ENCODE measurements at places on chromosomes 13 and 19.
A peak's percentile ranks its signal among the peaks of the same experiment; 100 is the strongest.

- DNase-seq = no peak
Measured at GRCh38 chr13:50222569-50223332, 207.5 kb downstream of the KCNRG start.

DNA sequence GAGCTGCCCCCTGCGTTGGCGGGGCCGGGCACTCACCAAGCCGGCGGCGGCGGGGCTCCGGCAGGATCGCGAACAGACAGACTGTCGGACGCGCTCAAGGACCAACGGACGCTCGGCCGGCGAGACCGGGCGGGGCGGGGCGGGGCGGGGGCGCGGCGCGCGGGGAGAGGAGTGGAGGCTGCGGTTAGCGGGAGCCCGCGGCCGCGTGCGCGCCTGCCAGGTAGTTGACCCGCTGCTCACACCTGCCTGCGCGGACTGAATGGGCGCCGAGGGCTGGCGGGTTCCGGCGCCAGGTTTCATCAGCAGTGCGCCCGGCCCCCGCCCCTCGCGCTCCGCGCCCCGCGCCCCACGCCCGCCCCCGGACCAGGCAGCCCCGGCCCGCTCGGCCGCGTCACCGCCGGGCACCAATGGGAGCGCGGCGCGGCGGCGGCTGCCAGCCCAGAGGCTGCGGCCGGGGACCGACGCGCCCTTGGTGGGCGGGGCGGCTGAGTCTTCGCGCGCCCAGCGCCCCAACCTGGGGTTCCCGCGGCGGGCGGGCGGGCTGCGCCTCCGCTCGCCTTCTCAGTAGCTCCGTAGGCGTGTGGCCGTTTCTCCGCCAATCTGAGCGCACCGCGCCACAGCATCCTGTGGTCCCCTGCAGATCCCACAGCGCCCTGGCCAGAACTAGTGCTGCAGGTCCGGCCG is at the start of gene SLC7A1:
Gene SLC7A1 (minus strand): TSS at position 309 of the 684 bp plus-strand sequence. CDS start 59,500 bp downstream, outside the sequence.
- DNase-seq = peak; percentile 53

GRCh38 chr13:77429320-77430142 is 102.6 kb upstream of the MYCBP2 start:
- DNase-seq = no peak

DNA sequence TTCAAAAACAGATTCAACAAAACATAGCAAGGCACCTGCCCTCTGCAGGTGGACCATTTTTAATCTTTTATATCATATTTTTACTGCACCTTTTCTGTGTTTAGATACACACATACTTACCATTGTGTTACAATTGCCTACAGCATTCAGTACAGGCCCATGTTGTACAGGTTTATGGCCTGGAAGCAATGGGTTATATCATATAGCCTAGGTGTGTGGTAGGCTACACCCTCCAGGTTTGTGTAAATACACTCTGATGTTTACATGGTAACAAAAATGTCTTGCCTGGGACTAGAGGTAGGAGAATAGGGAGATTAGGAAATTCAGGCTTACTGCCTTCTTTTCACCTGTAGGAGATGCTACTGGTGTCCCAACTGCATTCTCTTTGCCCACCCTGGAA is 8.2 kb upstream of the UBAC2 start:
- DNase-seq = no peak

DNA sequence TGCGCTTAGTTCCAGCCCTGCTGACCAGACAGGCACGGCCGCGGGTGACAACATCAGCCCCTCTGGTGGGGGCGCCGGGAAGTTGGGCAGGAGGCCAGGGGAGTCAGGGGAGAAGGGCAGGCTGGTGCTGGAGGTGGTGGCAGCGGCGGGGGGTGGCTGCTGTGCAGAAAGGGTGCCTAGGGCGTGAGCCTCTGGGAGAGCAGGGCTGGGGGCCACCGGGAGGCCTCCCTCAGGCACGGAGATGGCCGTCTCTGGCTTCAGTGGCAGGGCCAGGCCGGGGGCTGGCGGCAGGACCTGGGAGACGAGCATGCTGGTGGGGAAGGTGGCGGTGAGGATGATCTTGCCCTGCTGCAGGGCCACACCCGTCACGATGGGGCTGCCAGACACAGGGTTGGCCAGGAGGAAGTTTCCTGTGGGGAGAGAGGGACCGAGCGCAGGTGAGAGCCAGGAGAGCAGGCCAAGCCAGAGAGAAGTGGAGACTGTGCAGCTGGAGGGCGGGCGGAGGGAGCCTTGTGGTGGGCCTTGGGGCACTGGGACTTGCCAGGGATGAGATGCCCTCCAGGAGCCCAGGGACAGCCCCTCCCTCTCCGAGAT is 3.3 kb downstream of the SIX5 start:
- DNase-seq = no peak

DNA sequence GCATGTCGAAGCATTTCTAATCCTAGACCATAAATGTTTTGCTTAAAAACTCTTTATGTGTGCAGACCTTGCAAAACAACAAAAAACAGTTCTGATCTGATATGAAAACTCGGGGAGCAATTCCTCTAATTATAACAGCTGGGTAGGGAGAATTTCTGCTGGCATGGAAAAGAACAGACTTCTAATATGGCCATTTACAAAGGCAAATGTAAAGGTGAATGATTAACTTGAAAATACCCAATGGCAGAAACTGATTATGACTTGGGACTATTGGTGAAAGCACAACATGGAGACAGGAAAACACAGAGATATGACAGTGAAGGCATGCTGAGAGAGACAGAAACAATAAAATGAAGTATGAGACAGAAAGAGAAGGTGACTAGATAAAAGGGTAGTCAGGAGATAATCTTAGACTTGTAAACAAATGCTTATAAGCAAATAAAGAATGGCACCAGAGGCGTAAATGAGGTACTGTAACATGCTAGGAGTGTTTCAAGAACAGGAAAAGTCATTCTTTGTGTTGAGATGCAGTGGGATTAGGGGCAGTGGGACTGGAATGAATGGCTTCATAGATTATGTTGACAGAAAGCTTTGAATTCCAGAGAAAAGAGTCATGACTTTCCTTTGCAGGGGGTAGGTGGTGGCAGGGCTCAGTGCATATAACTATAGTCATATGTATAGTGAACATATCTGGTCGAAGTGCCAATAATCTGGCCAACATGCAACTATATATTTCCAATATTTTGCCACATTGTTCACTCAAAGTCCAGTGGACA is 393.0 kb downstream of the ITGBL1 start:
- no peak for DNase-seq

DNA sequence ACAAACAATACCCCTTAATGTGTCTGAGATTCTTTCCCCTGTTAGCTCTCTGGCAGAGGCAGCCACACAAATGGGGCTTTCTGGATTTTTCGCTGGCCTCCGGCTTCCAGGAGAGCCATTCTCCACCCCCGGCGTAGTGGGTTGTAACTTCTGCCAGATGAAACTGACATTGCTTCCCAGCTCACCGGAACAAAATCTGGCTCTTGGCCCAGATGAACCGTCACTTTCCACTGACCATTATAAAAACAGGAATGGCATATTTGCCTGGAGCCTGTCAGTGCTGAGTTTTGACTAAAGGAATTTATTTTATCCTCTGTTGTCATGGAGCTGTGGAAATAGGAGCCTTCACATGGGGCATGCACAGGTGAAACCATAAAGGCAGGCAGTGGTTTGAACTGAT is 120.6 kb upstream of the GPR12 start:
- no peak for DNase-seq

DNA sequence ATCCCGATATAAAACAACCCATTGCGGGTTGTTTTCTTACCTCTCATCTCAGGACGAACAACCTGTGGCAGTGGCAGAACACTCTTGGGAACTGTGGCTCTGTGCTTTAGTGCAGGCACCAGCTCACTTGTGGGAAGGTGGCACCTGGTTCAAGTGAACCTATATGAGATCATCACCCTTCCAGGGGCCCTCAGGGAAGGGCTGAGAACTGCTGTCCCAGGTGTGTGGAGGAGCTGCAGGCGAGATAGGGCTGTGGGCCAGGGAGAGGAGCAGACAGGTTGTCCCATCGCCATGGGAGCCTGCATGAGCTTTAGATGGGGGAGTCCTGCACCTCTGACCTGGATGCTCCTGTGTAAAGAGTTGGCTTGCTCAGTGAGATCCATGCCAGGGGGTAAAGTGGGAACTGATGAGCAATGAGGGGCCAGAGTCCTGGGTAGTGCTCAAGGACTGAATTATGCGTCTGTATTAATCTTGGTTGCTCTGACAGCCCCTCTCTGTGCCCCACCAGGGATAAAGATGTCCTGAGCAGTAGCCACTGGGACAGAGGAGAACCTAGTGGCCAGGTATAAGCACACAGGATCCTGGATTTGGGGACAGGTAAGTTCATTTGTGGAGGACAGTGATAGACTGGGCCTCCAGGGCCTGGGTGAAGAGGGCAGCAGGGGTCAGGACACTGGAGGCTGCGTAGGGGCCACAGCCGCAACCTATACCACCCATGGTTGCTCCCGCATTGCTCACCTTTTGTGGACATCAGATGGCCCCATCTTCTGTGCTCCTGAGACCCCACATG is 8.7 kb downstream of the CEACAM4 start:
- DNase-seq = no peak

DNA sequence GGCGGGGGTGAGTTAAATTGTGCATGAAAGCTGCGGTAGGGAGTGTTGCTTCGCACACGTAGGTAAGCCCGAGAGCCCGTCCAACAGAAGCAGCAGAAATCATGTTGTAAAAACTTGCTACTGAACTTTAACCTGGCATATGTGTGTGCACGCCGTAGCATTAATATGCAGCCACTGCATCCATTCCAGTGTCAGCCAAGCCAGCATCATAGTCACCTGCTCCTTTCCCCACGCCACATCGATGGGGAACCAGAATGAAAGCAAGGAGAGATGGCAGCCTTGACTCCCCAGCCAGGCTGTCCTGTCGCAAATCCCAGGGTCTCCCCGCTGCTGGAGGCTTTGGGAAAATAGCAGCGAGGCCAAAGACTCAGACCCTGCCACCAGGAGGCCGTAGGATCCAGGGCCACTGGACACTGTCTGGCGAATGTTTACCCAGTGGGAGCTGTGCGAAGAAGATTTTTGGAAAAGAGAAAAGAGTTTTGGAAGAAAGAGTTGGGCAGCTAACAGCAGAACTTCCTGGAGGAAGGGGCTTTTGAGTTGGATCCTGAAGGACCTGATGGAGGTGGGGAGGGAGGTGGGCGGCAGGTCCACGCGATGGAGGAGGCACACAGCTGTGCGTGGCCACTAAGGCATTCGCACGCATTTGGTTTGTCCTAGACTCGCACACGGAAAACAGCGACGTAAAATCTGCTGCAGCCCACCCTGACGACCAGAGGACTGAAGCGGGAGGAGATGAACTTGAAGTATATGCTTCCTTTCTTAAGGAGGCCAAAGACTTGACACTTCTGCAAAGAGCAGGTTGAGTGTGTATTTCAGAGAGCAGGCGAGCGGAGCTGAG is 48.7 kb upstream of the RANBP3 start:
- no peak for DNase-seq

- DNase-seq = peak; percentile 53
Measured at GRCh38 chr19:22422211-22422610, at the start of gene ZNF98. TSS of gene ZNF98 (minus strand) at chr19:22422346. CDS start at chr19:22422224, 122 bp downstream.

GRCh38 chr13:69194130-69194529 is 913.5 kb upstream of the ATXN8OS start:
- DNase-seq = no peak

DNA sequence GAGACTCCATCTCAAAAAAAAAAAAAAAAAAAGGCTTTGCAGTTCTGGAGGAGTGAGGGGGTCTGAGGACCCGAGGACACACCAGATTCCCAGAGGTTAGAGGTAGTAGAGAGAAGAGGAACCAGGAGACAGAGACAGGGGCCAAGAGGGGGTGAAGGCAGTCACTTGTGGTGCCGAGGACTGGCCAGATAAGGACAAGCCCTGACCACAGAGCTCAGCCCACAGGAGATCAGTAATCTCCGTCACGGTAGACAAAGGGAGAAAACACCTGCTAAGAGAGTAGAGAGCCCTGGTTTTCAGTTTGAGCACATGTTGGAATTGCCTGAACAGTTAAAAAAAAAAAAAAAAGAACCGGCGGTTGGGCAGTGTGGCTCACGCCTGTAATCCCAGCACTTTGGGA is 1.7 kb upstream of the PRAM1 start:
- DNase-seq = no peak

DNA sequence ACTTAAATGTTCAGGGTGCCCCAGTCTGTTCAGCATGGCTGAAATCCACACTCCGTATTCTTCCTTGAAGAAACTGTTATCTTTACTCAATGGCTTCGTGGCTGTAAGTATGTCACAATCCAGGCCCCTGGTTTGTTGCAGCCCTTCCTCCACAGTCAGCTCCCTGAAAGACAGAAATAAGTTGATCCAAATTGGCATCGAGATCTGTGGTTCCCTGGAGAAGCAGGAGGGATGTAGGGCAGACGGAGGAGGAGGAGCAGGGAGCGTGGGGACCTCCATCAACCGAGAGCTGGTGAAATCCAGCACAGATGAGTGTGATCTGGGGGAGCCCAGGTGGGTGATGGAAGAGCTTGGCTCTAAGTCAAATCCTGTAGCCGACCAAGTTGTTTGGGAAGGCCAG is 304 bp downstream of the TSPAN16 start:
- no peak for DNase-seq

- no peak for DNase-seq
Measured at GRCh38 chr19:28594737-28595136, 618.2 kb downstream of the UQCRFS1 start.

DNA sequence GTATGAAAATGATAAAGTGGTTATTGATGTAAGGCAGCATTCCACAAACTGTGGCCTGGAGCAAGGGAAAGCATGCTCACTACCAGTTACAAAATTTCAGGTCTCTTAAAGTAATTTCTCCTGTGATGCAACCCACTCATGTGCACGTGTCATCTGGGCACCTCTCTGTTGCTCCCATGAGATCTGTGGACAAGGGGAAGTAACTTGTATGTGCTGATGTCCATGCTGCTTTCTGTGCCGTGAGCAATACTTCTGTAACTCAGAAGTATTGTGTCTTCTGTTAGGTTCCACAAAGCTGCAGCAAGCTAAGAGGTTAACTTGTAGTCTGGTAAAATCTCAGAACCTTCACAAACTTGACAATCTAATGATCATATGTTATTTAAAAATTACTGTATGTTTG is 930.0 kb upstream of the SLITRK6 start:
- DNase-seq = no peak

- DNase-seq = no peak
Measured at GRCh38 chr19:6312018-6312417, 21.4 kb downstream of the ACER1 start.

DNA sequence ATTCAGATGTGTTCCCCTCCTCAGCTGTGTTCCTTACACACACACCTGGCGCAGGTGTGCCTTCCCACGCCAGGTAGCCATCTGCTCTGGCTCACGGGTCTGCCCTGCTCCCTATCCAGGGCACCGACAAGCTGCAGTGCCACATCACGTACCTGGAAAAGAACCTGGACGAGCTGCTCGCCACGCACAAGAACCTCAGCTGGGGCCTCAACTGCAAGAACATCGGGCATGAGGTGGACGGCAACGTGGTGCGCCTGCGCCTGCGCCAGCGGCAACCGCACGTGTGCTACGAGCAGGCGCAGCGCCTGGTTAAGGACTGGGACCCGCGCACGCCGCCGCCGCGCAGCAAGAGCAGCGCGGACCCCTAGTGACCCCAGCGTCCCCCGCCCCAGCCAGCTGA is 26.5 kb upstream of the CASP14 start:
- no peak for DNase-seq

GRCh38 chr13:29591310-29591709 is 4.2 kb downstream of the SLC7A1 start:
- DNase-seq = no peak

- no peak for DNase-seq
Measured at GRCh38 chr13:27130979-27131623, 40.5 kb downstream of the USP12 start.
